CD4-positive, alpha-beta memory T cell (primary cell): ENCODE measurements at places on chromosomes 3 and 15.
A peak's percentile ranks its signal among the peaks of the same experiment; 100 is the strongest.

- no peak for DNase-seq
These were observed 10.7 kb upstream of the FAH start for GRCh38 chr15:80141916-80142598.

- no peak for DNase-seq
These were observed 18.8 kb upstream of the VGLL4 start for GRCh38 chr3:11662392-11662990.

DNA sequence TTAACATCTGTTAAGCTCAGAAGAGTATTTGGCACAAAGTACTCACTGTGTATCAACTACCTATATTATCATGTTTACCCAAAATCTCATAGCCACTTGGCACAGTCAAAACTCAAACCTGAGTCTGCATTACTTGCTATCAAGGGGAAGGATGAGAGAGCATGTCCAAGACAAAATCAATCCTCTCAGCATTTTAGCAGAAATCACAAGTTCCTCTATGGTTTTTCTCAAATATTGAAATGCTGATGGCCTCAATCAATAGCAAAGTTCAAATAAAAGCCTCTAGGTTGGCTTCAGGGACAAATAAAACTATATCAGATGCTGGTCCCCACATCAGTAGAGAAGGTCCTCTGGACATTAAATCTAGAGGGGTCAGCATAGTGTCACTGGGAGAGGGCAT is 14.3 kb downstream of the TBC1D2B start:
- DNase-seq = no peak

DNA sequence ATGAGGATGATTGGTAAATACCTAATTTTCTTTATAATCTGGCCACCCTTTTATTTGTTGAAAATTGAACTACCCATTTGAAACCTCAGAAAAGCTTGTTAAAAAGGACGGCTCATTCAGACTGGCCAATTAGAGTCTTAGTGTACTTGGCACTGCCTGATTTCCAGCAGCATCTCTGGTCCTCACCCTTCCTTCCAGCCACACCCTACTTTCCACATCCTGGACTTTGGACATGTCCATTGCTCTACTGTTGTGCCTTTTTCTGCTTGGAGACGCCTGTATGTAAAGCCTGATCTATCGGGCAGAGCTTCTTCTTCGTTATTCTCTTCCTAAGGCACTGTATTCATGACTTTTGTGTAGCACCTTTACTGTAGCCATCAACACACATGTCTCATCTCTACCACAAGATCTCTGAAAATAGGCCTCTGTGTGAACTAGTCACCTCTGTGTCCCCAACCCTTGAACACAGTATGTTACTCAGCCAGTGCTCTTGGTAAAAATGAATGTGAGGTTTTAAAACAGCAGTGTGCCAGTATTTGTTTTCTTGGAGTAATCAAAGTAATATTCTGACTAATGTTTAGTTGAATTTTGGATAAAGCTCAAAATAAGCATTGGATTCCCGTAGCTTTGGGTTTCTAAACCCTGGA is 6.8 kb downstream of the RBM5 start:
- DNase-seq = no peak

GRCh38 chr3:53709860-53710674 is 136.2 kb downstream of the CHDH start:
- peak; percentile 43 for DNase-seq

DNA sequence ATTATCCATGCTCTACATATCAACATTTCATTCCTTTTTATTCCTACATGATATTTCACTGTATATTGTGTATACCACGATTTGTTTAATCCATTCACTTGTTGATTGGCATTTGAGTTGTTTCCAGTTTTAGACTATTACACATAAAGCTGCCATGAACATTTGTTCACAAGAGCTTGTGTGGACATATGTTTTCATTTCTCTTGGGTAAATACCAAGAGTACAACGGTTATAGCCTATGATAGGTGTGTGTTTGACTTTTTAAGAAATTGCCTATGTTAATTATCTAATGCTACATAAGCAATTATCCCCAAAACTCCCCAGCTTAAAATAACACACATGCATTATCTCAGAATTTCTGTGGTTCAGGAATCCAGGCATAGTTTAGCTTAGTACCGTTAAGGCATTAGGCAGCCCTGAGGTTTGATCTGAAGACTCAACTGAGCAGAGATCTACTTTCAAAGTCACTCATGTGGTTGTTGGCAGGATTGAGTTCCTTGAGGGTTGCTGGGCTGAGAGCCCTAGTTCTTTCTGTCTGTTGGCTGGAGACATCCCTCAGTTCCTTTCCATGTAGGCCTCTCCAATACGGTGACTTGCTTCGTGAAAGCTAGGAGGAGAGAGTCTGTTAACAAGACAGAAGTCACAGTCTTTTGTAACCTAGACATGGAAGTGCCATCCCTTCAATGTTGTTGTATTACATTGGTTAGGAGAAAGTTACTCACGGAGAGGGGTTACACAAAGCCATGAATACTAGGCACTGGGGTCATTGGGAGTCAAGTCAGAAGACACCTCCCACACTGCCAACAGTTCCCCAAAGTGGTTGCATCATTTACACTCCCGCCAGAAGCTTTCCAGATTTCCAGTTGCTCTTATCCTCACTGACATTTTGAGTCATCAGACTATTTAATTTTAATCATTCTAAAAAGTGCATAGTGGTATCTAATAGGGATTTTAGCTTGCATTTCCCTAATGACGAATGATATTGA is 21.0 kb upstream of the PCSK6 start:
- no peak for DNase-seq

- DNase-seq = no peak
These were observed 650.8 kb upstream of the ADAMTS9 start for GRCh38 chr3:65338571-65338970.

- no peak for DNase-seq
These were observed 1070.4 kb downstream of the ROBO1 start for GRCh38 chr3:78697426-78697825.

DNA sequence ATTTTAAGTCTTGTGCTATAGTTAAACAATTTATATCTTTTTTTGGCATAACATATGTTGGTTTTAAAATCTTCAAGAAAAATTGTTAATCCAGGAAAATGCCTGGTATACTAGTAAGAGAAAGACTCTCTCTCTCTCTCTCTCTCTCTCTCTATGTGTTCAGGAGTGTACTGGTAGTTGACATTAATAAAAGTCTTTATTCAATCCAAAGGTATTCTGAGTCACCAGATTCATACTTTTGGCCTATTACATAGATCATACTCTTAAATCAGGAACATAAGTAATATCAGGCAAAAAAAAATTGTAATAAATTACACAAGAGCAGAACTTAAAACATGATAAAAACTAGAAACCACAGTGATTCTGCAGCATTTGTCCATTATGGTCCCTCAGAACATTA is 70.2 kb downstream of the TFG start:
- no peak for DNase-seq

DNA sequence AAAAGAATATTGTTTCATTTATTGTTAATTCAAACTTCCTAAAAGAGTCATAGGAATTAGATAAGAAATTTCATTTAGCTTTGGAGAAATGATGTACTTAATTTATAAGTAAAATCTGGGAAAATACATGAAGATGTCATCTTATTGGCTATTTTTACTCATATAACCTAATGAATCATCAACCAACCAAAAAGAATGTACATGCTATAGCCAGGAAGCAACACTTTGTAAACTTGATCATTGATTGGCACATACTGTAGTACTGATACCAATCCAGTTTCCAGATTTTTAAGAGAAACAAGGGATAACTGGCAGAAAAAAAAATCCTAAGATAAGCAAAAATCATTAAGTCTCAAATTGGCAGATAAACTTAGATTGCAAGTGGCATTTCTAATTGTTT is 207.9 kb upstream of the CDIN1 start:
- DNase-seq = no peak

DNA sequence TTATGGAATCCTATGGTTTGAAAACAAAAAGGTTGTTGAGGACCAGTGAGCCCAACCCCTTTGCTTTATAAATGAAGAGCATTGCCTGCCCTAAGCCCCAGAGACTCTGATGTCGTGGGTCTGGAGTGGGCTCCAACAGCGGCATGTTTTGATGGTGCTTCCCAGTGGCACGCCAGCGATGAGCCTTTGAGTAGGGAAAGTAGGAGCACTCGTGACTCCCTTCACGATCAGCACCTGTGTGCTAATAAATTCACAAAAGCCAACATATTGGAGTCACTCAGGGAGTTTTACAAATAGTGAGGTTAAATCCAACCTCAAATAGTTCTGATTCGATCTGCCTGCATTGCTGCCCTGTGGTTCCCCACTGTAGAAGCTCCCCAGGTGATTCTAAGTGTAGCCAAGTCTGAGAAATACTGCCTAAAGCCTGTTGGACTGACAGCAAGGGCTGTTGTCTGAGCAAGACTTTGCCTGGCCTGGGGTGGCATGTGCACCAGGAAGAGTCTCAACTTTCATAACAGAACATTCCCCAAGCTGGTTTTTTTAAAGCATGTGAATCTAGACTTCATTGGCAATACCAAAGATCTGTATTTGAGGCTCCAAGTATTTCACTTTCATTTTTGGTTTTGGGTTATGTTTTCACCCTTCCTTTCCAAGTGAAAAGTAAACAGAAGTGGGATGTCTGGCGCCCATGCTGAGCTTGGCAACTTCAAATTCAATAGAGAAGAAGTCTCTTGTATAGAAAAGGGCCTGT is 9.9 kb downstream of the CCR5 start:
- DNase-seq = no peak

DNA sequence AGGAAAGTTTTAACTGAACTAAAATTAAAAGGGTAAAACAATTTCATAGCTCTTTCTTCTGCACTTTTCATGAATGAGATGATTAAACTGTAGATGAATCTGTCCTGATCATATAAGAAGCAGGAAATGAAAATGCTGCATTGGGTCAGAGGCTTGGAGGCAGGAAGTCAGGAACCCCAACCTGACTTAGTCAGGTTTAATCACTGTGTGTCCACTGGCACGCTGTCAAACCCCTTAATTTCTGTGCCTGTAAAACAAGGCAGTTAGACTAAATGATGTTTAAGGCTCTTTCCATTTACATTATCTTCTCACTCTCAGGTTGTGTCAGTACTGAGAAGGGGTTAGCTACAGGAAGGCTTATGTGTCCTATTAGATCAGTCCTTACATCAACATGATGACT is 193.3 kb upstream of the TTC14 start:
- no peak for DNase-seq

DNA sequence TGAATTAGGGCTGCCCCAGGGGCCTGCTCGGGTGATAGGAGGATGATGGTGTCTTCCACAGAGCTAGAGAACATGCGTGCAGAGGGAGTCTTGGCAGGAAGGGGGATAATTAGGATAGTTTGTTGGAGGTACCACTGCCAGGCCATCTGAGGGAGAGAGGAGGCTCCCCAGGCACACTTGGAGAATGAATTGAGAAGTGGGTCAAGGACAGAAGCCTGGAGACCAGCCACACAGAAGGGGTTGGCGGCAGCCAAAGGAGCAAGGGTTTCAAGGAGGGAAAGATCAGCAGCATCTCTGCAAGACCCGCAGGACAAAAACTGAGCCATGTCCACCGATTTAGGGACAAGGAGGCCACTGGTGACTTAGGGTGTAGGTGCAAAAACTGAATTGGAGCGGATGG is 6.9 kb downstream of the SLC28A1 start:
- no peak for DNase-seq

DNA sequence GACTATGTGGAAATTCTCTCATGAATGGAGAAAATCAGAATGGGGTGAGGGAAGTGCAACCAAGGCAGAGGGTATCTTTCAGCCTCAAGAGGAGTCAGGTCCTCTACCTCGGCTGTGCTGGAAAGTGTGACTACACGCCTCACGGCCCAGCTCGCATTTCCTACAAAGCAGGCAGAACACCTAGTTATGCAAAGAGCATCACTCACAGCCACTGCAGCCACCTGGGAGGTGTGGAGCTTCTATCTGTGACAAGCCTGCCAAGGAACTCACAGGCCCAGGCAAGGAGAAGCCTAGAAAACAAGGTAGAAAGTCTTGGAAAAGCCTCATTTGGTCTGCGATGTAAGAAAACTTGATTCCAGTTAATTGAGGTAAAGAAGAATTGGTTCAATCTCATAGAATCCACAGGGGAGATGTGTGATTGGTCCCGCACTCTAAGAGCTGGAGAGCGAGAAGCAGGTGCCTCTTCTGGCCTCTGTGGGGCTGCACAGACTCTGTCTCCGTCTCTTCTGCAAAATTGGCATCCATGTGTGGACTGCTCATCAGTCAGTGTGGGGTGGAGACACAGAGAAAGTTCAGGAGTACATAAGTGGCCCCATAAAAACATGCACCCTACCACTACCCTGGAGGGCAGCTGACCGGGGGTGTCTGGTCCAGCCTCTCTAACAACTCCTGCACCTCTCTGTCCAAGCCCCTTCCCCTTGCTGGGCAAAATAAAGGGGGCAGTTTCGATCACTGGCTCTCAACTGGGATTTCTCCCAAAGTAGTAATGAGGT is 76.8 kb downstream of the TAMM41 start:
- DNase-seq = no peak

DNA sequence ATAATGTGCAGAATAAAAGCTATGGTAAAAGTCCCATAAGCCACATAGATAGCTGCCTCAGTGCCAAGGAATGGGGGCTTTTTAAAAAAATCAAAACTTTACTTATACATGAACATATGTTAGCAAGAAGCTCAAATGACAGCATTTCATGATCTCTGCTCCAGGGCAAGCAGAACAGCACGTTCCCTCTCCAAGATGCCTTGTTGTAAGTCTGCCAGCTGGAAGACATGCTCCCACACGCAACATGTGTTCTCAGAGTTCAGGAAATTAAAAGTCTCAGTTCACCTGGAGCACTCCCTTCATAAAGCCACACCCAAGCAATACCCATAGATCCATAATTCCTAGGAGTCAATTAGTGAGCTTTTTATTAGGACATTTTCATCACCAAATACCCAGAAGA is 52.2 kb downstream of the ABI3BP start:
- DNase-seq = no peak

- no peak for DNase-seq
These were observed 135.4 kb downstream of the RAB11A start for GRCh38 chr15:66004618-66005262.

- DNase-seq = no peak
These were observed 128.6 kb upstream of the ADAMTS9 start for GRCh38 chr3:64816355-64816754.

GRCh38 chr15:73694419-73694818 is 10.2 kb downstream of the CD276 start:
- no peak for DNase-seq

GRCh38 chr3:128176276-128176833 is 23.1 kb downstream of the EEFSEC start:
- DNase-seq = no peak

- no peak for DNase-seq
These were observed 709.4 kb downstream of the SQOR start for GRCh38 chr15:46344115-46344724.
